Stimulated activated naive CD4-positive, alpha-beta T cell (primary cell): ENCODE measurements at places on chromosomes 16 and 17.

DNA sequence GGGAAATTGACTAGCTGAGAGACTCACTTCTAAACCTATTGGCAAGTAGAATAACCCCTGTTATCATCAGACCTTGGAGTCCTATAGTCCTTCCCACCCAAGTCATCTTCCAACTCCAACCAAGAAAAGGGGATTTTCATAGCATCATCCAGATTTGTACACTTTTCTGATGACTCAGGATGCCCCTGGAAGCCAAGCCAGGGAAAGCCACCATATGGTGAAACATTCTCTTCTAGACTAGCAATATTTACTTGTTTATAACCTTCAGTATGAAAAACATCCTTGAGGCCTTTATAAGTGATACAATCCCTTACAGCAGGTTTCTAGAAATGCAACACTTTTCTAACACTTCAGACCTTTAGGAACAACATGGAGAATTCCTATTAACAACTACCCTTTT is 618.8 kb upstream of the CDH11 start:
- DNase-seq = no peak

DNA sequence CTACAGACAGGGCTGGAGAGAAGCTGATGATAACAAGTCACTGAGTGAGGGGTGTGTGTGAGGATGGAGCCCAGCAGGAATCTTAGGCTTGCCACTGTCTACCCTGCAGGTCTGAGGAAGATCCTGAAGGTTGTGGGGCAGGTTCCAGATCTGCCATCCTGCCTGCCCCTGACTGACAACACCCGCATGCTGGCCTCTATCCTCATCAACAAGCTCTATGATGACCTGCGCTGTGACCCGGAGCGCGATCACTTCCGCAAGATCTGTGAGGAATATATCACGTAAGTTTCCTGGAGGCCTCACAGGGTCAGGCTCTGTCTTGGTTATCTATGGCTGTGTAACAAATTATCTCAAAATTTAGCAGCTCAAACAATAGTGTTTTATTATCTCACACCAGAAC is 16.3 kb downstream of the UNC45B start:
- DNase-seq = no peak

GRCh38 chr17:45319239-45319703 is 2.5 kb upstream of the MAP3K14 start:
- DNase-seq = no peak

DNA sequence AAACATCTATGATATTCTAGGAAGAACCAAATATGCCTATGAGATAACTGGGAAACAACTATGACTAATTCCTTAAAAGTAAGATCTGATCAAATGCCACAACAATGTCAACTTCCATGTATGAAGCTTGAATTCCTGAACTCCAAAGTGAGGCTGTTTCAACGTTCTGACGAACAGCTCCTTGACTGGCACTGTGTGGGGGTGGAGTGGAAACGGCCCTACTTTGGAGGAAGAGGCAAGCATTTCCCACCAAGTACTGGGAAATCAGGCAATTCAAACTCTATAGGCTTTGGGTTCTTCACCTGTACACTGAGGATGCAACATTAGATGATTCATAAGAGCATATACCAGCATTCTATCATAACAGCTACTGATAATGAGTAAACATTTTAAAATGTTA is 187.2 kb downstream of the CDK5R1 start:
- DNase-seq = no peak

GRCh38 chr16:86619239-86619794 is 41.0 kb downstream of the FOXL1 start:
- DNase-seq = no peak

DNA sequence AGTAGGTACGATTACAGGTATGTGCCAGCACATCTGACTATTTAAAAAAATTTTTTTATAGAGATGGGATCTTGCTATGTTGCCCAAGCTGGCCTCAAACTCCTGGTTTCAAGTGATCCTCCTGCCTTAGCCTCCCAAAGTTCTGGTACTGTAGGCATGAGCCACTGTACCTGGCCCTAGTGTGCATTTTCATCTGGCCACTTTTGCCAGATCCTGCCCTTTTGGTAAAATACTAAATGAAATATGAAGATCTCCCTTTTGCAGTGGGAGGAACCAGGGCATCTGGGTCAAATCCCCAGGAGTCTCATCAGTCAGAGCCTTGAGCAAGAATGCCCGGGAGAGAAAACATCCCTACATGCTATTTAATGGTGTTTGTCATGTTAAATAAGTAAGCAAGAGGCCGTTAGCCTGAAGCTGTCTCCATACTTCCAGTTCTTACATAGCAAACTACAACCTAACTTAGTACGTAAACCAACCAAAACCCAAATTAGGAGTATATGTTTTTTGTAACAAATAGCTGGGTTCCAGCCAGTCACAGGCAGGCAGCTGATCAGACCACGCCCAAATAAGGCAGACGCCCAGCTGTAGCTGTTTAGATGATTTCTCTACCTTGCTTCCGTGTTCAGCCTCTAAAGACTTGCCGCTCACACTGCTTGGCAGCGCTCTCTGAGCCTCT is 46.5 kb upstream of the CLEC18A start:
- DNase-seq = no peak

DNA sequence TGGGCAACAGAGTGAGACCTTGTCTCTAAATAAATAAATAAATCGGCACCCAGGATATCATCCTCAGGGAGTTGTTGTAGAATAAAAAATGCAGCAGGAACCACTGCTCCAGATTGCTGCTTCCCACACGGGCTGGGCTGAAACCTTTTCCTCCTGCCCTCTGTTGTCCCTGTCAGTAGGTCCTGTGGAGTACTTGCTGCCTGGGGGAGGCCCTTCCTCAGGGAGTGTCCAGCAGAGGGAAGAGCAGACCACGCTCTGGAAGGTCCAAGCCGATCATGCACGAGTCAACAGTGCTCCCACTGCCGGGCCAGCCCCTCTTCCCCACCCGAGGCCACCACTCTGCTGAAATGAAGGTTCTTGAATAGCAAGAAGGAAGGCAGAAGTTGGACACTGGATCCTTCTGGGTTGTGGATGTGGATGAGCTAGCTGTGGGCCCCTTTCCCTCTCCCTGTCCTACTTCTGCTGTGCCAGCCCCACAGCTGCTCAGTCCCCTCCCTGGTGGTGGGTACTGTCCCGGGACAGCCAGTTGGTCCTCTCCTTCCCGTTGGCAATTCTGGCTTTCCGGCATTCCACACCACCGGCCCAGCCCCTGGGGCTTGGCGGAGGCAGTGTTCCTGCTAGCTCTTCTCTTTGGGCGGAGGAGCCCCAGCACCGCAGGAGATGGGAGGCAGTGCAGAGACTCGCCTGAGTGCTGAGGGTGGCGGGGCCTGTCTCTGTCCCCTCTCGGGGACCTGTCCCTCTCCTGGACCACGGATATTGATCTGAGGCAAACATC is 10.8 kb downstream of the CDK5R1 start:
- no peak for DNase-seq

- no peak for DNase-seq
Observed at GRCh38 chr16:77536809-77537208, 102.0 kb upstream of the ADAMTS18 start.

DNA sequence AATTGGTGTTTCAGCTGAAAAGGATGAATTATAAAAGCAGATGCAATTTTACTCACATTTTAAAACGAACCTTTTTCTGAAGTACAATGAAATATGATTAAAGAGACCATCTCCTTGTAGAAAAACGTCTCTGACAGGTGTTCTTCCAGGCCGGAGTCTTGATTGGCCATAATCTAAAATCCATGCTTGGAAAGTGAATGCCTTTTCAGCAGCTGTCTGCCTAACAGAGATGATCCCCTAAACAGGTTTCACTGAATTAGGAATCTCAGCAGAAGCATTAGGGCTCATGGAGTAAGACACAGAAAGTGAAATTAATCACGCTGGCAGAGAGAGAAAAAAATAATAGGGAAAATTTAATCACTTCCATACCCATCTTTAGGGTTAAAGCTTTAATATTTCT is 39.3 kb upstream of the IRX5 start:
- DNase-seq = no peak

GRCh38 chr16:81752225-81752875 is 26.7 kb upstream of the PLCG2 start:
- DNase-seq = no peak

DNA sequence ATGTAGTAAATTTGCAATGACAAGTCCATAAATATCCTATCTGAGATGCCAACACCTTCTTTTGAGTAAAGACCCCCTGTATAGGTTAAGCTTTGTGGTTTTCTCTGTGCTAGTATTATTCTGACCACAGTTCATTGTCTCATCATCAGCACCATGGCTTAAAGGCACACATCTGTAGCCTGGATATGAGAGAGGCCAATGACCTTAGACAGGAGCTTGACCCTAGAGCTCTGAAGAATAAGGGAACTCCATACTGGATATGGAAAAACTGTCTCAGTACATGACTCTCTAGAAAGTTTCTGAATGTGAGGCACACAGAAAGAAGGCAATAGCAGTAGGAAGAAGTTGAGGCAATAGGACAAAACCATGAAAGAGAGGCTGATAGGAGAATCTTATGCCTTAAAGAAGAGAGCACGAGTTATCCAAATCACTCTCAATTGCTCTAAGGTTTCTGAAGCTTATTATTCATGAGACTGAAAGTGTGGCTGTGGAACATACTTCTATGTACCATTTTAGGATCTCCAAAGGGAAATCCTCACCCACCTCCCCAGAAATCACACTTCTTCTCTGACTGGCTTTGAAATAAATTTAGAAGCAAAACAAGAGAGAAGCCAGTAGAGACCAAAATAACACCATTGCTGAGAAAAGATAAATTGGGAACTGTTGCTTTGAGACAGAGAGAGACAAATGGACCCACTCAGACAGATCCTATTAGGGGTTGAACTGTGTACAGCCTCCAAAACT is 150.2 kb downstream of the ABCA8 start:
- no peak for DNase-seq

DNA sequence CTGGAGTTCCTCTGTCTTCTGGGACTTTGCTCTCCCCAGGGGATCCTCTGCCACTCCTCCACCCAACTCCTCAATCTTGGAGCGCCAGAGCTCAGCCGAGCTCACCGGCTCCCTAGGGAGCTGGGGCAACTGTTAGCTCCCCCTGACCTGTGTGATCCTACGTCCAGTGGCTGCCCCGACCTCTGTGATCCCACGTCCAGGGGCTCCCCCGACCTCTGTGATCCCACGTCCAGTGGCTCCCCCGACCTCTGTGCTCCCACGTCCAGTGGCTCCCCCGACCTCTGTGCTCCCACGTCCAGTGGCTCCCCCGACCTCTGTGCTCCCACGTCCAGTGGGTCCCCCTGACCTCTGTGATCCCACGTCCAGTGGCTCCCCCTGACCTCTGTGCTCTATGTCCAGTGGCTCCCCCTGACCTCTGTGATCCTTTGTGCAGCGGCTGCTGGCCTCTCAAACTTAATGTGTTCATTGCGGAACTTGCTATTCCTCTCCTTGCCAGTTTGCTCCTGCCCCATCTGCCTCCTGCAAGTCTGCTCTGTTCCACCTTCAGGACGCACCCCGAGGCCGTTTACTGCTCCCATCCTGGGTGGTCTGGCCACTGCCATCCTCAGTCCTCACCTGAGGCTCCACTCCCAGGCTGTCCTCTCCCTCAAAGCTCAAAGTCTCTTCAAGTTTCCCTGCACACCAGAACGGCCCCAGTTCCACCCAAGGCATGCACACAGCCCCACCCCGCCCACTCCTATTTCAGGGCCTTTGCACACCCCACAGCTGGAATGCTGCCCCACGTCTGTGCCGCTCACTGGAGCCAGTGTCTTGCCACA is 2.8 kb downstream of the VPS9D1 start:
- DNase-seq = no peak

- DNase-seq = no peak
Observed at GRCh38 chr17:33684735-33685134, 391.6 kb upstream of the ASIC2 start.

- DNase-seq = peak; percentile 98
Observed at GRCh38 chr17:21043296-21044232, 753 bp upstream of the USP22 start.

- no peak for DNase-seq
Observed at GRCh38 chr17:65000798-65001197, 55.7 kb downstream of the GNA13 start.

GRCh38 chr16:57500578-57501111 is 14.4 kb upstream of the DOK4 start:
- no peak for DNase-seq

DNA sequence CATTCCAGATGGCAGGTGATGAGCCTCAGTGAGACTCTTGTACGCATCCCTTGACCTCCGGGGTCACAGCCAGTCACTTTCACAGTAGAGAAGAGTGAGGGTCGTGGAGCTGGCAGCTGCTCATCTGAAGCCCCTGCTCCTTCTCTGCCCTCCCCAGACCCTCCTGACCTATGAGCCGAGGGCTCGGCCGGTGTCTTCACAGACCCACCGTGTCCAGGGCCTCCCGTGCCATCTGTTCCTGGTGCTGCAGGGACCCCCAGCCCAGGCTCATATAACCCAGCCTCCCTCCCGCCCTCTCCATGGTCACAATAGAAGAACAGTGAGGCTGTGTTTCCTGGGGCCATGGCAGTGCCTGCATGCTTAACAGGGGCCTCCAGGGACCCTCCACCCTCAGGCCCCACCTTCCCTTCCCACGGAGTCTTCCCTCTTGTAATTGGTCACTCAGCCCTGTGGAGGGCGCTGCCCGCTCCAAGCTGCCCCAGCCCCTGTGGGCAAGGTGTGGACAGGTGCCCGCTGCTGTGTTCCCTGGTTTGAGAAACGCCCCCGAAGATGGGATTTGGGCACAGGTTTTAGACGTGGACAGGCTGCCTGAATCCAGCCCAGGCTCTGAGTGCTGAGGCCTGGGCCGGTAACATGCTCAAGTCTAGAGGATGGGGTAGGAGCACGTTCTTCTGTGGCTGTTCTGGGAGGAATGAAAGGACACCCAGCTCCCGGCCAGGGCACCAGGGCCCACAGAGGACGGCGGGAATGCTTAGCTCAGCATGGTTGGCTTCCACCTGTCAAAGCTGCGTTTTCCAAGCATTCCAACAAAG is 38.7 kb downstream of the ACSF3 start:
- DNase-seq = no peak

DNA sequence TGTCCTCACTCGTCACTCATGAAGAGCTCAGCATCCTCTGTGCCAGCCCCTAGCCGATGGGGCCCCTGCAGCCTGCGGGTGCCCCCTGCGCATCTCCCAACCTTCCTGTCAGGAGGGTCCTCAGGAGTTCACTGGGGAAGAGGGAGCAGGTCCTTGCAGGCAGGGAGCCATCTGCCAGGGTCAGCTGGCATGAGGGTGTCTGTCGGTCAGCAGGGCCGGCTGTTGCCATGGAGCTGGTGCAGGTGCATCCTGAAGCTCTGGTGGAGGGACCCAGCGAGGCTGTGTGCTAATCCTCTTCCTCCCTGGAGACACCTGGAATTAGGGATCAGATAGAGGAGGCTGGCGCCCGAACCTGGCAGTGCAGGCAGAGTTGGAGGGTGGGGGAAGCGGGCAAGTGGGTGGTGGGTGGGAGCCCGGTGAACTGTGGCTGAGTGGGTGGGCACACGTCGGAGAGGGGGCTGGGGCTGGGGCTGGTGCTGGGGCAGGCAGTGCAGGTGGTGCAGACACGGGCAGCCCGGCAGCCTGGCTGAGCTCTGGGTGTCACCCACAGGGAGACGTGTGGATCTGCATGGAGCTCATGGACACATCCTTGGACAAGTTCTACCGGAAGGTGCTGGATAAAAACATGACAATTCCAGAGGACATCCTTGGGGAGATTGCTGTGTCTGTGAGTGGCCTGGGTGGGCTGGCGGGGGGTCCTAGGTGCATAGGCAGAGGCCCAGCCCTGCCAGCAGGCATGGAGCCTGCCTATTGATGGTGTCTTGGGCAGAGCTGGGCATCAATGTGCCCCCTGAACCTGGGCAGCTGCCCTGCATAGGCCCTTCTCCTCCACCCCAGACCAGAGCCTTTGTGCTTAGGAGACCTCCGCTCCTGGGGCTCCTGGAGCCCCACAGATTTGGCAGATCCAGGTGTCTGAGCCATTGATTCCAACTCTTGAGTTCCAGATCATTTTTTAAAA is 17.4 kb downstream of the MAP2K3 start:
- no peak for DNase-seq
